ENCODE measurements at places on chromosomes 7 and 10.

- H3K27me3 ChIP-seq: no peaks in the 10 kb centered on the region
- no peak overlapping the region for H3K27ac ChIP-seq
- H3K4me3 ChIP-seq: no peak overlapping the region
Measured at GRCh38 chr7:114952296-114952695, 30.4 kb downstream of the MDFIC start.

- no peak overlapping the region for H3K27ac ChIP-seq
- H3K4me3 ChIP-seq: no peak overlapping the region
- H3K27me3 ChIP-seq: peaks cover 66% of the 10 kb centered on the region
- no peaks in the 10 kb centered on the region for H3K36me3 ChIP-seq
- DNase-seq: no peak
Measured at GRCh38 chr10:101050208-101051069, 11.3 kb upstream of the KAZALD1 start.

DNA sequence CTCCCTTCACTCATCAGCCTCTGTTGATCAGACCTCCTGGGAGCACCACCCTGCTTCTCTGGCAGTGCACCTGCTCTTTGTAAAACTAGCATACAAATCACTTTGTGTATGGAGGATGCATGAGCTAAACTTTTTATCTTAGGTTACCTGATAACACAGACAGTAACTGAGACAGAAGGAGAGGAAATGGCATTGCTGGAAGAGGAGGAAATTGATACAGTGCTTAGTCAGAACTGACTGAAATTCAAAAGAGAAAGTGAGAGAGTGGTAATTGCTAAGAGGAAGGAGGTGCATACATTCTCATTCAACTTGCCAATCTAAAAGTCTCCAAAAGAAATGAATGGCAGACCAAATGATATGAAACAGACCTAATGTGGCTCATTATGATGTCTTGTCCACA, 1120.7 kb downstream of the GATA3 start:
- H3K4me3 ChIP-seq: no peak overlapping the region
- H3K27me3 ChIP-seq: no peaks in the 10 kb centered on the region
- no peak overlapping the region for H3K27ac ChIP-seq
- DNase-seq: no peak
- H3K36me3 ChIP-seq: no peaks in the 10 kb centered on the region

DNA sequence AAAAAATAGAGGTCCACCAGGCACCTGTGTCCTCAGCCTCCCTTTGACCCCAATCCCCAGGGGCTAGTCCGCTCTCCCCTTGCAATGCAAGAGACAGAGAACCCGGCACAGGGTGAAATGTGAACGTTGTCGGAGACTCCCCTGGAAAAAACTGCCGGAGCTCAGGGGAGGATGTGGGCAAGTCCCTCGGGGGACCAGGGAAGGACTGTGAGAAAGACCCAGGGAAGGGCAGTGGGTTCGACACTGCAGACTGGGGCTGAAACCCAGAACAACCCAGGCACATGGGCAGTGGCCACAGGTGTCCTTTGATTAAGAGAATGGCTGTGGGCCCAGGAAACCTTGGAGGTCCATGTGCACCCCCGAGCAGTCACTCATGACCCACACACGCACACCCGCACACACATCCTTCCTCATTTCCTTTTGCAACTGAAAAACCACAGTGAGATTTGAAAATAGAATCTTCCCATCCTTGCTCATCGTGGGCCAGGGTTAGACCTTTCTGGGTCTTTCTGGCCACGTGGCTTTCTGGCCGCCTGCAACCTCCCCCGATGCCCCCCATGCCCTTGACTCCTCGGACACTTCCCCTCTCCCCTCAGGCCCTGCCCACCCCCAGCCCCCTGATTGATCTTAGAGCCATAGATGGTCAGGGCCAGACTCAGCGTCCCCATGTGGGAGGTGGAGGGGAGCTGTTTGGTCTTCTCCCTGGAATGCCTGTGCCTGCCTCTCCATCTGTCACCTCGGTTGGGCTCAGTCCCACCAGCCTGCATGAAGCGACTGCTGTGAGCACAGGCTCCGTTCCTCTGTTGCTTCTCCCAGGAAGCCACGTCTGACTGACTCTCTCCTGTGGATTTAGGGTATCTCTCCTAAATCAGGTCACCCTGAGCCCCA, 7.9 kb downstream of the LAT2 start:
- no peaks in the 10 kb centered on the region for H3K27me3 ChIP-seq
- DNase-seq: no peak
- H3K36me3 ChIP-seq: no peaks in the 10 kb centered on the region
- no peak overlapping the region for H3K4me3 ChIP-seq
- no peaks in the 10 kb centered on the region for H3K4me1 ChIP-seq

DNA sequence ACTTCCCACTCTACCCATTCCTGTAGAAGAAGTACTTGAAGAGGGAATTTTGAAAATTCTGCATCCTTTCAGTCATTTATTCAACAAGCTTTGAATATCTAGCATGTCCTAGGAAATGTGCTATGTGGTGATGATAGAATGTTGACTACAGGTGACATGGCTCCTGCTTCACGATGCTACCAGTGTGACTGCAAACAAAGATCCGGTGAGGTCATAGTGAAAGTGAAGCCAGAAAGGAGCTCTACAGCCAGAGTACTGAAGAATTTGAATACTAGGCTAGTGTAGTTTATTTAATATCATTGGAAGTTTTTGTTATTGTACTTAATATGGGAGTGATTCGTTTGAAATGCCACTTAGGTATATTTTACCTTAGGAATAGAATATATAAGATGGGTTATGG, 348.1 kb downstream of the TFEC start:
- H3K27me3 ChIP-seq: no peaks in the 10 kb centered on the region
- H3K4me1 ChIP-seq: no peaks in the 10 kb centered on the region
- no peaks in the 10 kb centered on the region for H3K36me3 ChIP-seq
- no peak overlapping the region for H3K4me3 ChIP-seq

DNA sequence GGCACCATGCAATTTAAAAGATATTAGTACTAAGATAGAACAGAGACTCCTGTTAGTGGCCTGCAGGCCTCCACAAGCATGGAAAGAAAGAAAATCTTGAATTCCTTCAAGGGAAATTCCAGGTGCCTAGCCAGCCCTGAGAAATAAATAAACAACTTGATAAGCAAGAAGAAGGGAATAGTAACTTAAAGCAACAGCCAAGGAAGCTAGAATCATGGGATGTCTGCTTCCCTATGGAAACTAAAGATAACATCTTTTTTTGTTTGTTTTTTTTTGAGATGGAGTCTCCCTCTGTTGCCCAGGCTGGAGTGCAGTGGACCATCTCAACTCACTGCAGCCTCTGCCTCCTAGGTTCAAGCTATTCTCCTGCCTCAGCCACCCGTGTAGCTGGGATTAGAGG, 128.6 kb downstream of the SKIDA1 start:
- no peak overlapping the region for H3K27ac ChIP-seq
- no peaks in the 10 kb centered on the region for H3K27me3 ChIP-seq
- DNase-seq: no peak
- no peaks in the 10 kb centered on the region for H3K4me1 ChIP-seq

- H3K36me3 ChIP-seq: no peaks in the 10 kb centered on the region
- no peak for DNase-seq
- no peak overlapping the region for H3K27ac ChIP-seq
- H3K27me3 ChIP-seq: peaks cover under 1% of the 10 kb centered on the region
- no peaks in the 10 kb centered on the region for H3K4me1 ChIP-seq
- no peak overlapping the region for H3K4me3 ChIP-seq
Measured at GRCh38 chr7:42080841-42081586, 156.0 kb downstream of the GLI3 start.

DNA sequence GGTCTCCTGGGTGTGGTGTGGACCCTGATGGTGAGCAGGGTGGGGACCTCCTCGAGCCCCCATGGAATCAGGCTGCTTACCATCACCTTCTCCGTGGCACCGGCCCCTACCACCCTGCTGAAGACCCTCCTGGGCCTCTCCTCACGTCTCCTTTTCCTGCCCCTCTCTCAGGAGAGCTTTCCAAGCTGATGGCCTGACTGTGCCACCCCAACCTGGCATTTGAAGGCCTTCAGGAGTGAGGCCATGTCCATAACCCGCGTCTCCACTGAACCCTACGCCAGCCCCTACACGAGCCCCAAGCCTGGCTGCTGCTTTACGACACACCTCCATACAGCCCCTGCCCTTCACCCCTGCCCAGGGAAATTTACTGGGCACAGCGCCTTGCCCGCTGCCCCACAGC, 55.4 kb downstream of the ZRANB1 start:
- no peak overlapping the region for H3K4me3 ChIP-seq
- H3K36me3 ChIP-seq: peaks cover 64% of the 10 kb centered on the region
- no peak overlapping the region for H3K27ac ChIP-seq
- no peak for DNase-seq

DNA sequence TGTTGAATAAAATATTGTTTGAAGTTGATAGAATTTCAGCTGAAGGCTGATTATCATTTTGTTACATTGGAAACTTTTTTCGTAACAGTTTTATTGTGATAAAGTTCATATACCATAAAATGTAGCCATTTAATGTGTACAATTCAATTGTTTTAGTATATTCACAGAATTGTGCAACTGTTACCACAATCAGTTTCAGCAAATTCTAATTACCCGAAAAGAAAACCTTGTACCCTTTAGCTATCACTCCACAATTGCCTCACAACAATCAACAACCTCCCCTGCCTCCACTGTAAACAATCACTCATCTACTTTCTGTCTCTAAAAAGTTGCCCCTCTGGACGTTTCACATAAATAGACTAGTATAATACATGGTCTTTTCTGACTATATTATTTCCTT, 179.7 kb upstream of the BET1 start:
- H3K36me3 ChIP-seq: no peaks in the 10 kb centered on the region
- no peak for DNase-seq
- H3K27me3 ChIP-seq: no peaks in the 10 kb centered on the region
- no peak overlapping the region for H3K4me3 ChIP-seq

DNA sequence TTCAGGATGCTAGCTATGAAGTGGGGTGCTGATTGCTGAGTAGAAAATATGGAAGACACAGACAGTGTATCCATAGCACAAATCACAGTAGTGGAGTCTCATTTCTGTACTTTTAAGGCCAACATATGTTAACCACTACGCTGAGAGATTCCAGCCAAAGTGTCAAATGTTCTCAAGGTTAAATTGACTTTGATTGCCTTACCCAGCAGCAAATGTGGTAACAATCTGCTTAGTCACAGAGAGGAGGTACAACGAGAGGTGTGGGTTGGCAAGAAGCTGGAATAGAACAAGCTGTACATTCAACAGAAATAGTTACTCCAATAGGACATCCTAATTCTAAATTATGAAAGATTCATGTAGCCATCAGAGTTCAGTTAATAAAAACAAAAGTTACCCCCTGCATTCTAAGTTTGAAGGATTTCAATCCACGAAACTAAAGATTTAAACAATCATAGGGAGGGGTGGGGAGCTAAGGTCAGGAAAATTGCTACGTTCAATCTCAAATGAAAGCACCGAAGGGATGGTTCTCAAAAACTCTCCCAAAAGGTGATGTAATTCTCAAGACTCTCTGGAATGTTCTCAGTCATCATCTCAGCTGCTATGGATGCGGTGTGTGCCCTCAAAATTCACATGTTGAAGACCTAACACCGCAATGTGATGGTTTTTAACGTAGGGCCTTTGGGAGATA, 137.0 kb downstream of the ETV1 start:
- no peaks in the 10 kb centered on the region for H3K27me3 ChIP-seq
- DNase-seq: no peak
- H3K4me1 ChIP-seq: peaks cover 3% of the 10 kb centered on the region
- H3K4me3 ChIP-seq: no peak overlapping the region
- H3K27ac ChIP-seq: no peak overlapping the region

GRCh38 chr7:46600340-46600739, 679.3 kb upstream of the IGFBP3 start:
- no peaks in the 10 kb centered on the region for H3K36me3 ChIP-seq
- DNase-seq: no peak
- no peaks in the 10 kb centered on the region for H3K27me3 ChIP-seq
- H3K4me1 ChIP-seq: no peaks in the 10 kb centered on the region
- H3K27ac ChIP-seq: no peak overlapping the region

GRCh38 chr7:158077934-158078910, 509.4 kb downstream of the PTPRN2 start:
- no peaks in the 10 kb centered on the region for H3K4me1 ChIP-seq
- H3K27me3 ChIP-seq: no peaks in the 10 kb centered on the region
- H3K4me3 ChIP-seq: no peak overlapping the region
- H3K36me3 ChIP-seq: no peaks in the 10 kb centered on the region

DNA sequence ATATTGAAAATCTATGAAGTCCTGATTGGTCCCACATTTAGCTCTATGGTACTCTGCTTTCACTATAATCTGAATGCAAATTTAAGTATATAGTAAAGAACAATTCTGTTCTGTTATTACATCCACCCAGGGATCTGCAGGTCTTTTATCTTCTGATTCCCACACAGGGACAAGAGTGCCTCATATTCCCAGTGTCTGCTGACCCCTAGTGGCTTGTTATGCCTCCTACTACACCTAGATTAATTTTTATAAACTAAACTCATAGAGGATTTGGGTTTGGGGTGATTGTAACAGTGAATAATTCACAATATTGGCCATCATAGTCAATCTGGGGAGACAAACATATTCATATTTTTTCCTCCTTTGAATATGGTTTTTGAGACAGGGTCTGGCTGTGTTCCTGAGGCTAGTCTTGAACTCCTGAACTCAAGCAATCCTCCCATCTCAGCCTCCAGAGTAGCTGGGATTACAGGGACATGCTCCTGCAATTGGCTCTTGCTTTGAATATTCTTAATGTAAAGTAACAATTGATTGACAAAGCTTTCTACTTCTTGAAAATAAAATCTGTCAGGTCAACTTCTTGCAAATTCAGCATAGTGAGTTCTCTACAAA, 282.1 kb downstream of the KCND2 start:
- no peak overlapping the region for H3K27ac ChIP-seq
- no peaks in the 10 kb centered on the region for H3K36me3 ChIP-seq
- H3K4me1 ChIP-seq: no peaks in the 10 kb centered on the region
- DNase-seq: no peak
- no peaks in the 10 kb centered on the region for H3K27me3 ChIP-seq
- H3K4me3 ChIP-seq: no peak overlapping the region

DNA sequence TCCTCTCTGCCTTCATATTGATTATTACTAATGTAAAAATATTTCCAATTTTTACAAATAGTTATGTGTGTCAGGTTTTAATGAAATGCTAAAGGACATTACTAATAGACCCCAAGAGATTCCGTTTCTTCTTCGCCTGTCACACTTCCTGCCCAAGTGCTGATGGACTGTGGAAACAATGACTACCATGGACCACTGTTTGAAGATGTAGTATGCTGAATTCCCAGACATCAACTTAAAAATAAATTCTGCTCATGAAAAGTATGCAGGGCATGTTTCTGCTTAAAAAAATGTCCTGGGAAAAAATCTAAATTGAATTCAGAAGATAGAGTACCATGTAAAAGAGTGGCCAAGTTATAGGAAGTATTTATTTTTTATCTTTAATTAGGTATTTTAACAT, 52.1 kb downstream of the ST7 start:
- H3K36me3 ChIP-seq: no peaks in the 10 kb centered on the region
- H3K4me3 ChIP-seq: no peak overlapping the region
- H3K27ac ChIP-seq: no peak overlapping the region

- no peak overlapping the region for H3K27ac ChIP-seq
- no peaks in the 10 kb centered on the region for H3K27me3 ChIP-seq
- no peaks in the 10 kb centered on the region for H3K36me3 ChIP-seq
- no peaks in the 10 kb centered on the region for H3K4me1 ChIP-seq
Measured at GRCh38 chr7:17325364-17325763, 26.9 kb downstream of the AHR start.

- no peak overlapping the region for H3K27ac ChIP-seq
- no peak overlapping the region for H3K4me3 ChIP-seq
- no peaks in the 10 kb centered on the region for H3K4me1 ChIP-seq
- H3K36me3 ChIP-seq: no peaks in the 10 kb centered on the region
Measured at GRCh38 chr10:18043148-18044006, 91.7 kb downstream of the SLC39A12 start.

GRCh38 chr7:13911909-13912308, 77.6 kb downstream of the ETV1 start:
- no peaks in the 10 kb centered on the region for H3K36me3 ChIP-seq
- H3K27me3 ChIP-seq: no peaks in the 10 kb centered on the region
- H3K4me3 ChIP-seq: no peak overlapping the region
- H3K27ac ChIP-seq: no peak overlapping the region
- peaks cover 3% of the 10 kb centered on the region for H3K4me1 ChIP-seq
- DNase-seq: no peak

All from H1 (cell line).